ENCODE measurements at places on chromosomes 5 and 9.

- DNase-seq, result no peak
These were observed 8.8 kb upstream of the CEP72 start for GRCh38 chr5:603081-603998.

DNA sequence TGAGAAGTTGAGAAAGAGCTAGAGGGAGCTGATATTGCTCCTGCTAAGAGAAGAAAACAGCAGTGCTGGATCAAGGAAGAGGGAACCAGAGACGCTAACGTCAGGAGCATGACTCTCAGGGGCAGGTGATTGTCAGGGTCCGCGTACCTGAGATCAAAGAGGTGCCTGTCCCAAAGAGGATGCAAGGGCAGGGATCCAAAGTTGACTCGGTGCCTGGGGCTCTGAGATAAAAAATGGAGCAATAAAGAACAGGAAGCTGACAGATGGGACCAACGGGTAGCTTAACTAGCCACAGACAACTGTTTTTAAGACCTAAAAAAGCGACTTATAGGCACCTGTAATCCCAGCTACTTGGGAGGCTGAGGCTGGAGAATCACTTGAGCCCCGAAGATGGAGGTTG lies 517.8 kb downstream of the IRX1 start:
- no peak for DNase-seq

- DNase-seq, result no peak
These were observed 76.2 kb downstream of the SLF1 start for GRCh38 chr5:94694671-94695070.

- no peak for DNase-seq
These were observed 304.9 kb downstream of the TMEM167A start for GRCh38 chr5:82772281-82772680.

DNA sequence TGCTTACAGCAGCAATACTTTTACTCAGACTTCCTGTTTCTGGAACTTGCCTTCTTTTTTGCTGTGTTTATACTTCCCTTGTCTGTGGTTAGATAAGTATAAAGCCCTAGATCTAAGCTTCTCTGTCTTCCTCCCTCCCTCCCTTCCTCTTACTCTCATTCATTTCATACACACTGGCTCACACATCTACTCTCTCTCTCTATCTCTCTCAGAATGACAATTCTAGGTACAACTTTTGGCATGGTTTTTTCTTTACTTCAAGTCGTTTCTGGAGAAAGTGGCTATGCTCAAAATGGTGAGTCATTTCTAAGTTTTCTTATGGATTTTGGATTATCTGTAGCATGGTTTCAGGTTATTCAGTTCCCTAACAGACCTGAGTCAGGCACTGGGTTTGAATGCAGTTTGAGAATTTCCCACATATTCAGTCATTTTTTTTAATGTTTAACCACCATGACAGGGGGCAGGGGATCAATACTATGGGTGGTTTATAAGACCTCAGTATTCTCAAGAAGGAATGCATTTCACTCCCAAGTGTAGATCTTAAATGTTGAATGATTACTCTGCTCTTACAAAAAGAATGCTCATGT lies at the start of gene IL7R:
IL7R (plus strand) TSS at position 127 of the 587 bp plus-strand sequence; CDS start at position 214, 87 bp downstream.
- DNase-seq, result no peak

GRCh38 chr5:124662181-124662781 lies 84.2 kb downstream of the ZNF608 start:
- DNase-seq, result no peak

DNA sequence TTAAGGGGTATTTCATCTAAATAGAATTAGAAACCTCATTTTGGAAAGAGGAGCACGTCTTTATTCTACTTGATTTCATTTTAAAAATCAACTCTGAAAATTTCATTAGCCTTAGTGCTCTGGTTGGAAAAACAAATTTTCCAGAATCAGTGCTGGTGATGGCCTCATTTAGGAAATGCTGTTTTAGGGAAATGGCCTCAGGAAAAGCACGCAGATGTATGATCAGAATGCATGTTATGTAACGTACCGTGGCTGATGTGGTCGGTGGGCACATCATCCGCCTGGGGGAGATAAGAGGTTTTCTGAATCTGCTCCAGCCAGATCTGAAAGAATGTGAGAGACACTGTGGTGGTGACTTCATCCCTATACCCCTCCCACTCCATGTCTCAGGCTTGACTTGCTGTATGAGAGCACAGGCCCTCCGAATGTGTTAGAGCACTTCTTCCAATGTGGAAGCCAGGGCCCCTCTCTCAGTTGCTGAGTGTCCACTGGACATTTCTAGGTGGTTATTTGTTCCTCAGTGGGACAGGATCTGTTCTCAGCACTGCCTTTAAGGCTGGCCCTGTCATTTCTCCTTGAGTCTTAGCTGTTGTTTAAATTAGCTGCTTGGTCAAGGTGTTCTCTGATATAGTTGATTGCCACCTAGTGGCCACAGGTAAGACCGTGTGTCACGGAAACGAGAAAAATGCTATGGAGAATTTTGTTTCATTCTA lies 96.5 kb downstream of the ARHGAP26 start:
- no peak for DNase-seq

GRCh38 chr9:17509701-17510100 lies 69.2 kb upstream of the SH3GL2 start:
- no peak for DNase-seq

DNA sequence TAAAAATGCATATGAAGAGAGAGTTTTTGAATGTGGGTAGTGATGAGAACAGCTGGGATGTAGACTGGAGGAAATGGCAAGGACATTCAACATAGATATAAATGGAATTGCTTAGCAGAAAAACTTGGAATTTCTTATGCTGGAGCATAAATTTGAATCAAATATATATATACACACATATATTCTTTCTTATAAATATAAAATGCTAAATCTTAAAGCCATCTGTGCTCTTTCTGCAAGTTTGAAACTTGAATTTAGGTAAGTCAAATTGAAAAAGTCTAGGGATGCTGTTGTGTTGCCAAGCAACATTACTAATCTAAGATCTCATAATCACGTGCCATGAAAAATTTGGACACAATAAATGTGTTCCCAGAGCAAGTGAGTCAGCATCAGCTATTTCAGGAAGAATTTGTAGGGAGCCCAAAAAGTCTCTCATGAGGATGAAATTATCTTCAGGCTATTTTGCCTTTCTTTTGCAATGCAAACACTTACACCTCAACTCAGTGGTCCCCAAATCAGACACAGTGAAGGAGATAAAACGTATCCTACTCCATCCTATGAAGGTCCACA lies 58.4 kb upstream of the ALDH1A1 start:
- DNase-seq, result no peak

DNA sequence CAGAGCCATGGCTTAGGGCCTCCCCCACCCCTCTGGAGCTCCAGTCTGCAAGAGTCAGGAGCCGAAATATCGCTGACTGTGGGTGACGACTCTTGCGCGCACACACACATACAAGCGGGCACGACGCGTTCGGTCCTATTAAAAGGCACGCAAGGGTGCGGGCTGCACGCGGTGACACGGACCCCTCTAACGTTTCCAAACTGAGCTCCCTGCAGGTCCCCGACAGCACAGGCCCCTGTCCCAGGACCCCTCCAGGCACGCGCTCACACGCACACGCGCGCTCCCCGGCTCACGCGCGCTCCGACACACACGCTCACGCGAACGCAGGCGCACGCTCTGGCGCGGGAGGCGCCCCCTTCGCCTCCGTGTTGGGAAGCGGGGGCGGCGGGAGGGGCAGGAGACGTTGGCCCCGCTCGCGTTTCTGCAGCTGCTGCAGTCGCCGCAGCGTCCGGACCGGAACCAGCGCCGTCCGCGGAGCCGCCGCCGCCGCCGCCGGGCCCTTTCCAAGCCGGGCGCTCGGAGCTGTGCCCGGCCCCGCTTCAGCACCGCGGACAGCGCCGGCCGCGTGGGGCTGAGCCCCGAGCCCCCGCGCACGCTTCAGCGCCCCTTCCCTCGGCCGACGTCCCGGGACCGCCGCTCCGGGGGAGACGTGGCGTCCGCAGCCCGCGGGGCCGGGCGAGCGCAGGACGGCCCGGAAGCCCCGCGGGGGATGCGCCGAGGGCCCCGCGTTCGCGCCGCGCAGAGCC lies at the start of gene GRIN1:
GRIN1 (plus strand) TSS at position 433 of the 746 bp plus-strand sequence. CDS start 333 bp downstream, outside the sequence.
- no peak for DNase-seq

DNA sequence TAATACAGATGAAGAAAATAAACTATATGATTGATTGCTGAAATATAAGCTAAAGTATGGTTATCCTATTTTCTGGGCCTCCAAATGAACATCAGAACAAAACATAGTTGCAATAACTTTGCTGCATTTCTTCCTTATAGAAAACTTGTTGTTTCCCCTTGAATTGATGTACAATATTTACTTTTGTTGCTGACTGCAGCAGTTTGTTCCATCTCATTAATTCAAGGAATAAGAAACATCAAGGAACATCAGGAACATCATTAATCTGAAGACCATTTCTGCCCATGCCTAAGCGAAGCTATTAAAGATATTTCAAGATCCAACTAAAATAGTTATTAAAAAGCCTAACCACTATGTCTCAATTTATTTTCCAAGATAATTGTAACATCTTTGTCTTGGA lies 363.6 kb upstream of the EDIL3 start:
- no peak for DNase-seq

DNA sequence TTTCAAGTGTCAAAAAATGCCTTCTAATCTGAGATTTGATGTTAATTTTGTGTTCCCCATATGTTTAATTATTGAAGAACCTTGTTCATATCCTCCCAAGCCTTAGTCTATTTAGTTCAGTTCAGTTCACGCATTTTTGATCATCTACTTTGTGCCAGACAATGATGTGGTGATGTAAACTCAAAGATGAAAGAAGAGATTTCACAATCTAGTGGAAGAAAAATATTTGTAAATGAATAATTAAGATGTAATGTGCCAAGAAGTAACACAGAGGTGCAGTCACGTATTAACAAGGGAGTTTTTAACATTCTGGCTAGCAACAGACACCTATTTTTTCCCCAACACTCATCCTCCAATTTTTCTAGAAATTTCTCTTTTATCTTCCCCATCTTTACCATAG lies 22.1 kb upstream of the KIF2A start:
- DNase-seq, result no peak

DNA sequence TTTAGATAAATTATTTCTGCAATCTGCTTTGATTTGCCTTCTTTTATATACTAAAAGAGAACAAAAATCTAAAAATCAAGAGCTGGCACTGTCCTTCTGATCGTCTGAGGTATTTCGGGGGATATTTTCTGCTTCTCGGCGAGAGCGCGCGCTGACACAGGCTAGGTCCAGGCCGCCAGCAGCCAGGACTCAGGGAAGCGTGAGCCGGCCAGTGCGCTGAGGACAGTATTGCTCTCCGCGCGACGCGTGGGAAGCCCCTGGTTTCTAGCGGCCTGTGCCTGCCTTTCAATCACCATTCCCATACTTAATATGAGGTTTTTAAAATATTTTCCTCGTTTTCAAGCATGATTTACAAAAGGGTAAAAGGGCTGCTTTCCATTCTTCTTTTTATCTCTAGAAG lies 307.3 kb upstream of the IRX1 start:
- DNase-seq, result no peak

Measured in activated T-helper 1 cell treated with anti-CD3 and anti-CD28 coated beads, Interleukin-2, amount 50 U/mL, for 16 hours (primary cell).